Activated CD4-positive, alpha-beta T cell treated with anti-CD3 and anti-CD28 coated beads, Interleukin-2, amount 50 U/mL, for 4 hours (primary cell): ENCODE measurements at places on chromosomes 1 and 21.
A peak's percentile ranks its signal among the peaks of the same experiment; 100 is the strongest.

DNA sequence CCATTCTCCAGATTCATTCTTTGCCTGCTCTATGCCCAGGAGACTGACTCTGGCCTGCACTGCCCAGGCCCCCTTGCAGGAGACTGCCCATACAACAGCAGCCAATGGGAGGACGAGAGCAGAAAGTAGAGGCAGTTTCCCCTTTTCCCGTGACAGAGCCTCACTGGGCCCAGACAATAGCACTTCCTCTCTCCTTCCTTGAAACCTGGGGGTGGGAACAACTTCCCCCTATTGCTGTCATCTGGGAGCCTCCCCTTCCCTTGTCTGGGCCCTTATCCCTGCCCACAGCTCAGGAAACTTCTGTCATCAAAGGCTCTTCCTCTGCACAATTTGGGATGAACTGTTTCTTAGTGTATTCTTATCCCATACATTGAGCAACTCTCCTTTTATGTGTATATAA lies 60.8 kb upstream of the KCNJ15 start:
- no peak for DNase-seq

DNA sequence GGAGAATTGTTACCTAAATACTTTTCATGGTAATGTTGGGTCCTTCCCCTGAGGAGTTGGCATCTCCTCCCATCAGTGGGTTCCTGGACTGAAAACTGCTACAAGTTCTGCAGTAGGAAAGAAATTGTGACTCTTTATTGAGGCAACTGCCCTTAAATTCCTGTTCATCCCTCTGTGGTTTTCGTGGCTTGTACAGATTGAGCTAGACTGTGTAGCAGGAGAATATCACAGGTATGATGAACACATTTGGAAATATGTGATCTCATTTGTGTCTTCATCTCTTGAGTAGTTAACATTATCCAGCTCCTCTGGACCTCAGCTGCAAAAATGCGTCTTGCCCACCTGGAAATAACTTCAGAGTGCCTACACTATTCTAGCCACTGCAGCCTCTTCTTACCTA lies 390.6 kb downstream of the PTPRC start:
- no peak for DNase-seq

- no peak for DNase-seq
Observed at GRCh38 chr1:216820345-216820744, 97.1 kb upstream of the ESRRG start.

GRCh38 chr21:26082549-26082948 lies 88.0 kb downstream of the APP start:
- no peak for DNase-seq

DNA sequence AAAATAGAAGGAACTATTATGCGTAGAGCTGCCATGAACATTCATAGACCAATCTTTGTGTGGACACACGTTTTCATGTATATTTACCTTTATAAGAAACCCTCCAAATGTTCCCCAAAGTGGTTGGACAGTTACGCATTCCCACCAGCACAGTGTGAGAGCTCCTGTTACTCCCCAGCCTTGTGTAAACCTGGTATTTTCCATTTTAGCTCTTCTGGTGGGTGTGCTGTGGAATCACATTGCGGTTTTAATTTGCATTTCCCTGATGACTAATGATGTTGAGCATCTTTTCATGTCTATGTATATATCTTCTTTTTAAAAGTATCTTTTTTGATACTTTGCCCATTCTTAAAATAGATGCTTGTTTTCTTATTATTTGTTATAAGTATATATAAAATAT lies 3.2 kb upstream of the UBASH3A start:
- DNase-seq, result no peak

GRCh38 chr1:211326528-211327345 lies at the start of gene TRAF5:
TRAF5 (plus strand) TSS chr1:211326833; CDS start chr1:211353240, 26,407 bp downstream.
- DNase-seq, result peak; percentile 34

DNA sequence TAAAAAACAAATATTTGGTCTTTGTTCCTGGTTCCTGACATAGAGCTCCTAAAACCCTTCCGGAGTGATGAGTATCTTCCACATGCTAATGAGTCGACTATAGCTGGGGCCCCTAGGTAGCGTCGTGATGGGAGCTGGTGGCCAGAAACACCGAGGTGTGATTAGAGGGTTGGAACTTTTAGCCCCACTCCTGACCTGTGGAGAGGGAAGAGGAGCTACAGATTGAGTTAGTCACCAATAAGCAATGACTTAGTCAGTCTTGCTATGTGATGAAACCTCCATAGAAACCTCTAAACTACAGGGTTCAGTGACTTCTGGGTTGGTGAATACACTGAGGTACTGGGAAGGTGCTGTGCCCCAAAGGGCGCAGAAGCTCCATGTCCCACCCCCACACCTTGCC lies 30.1 kb upstream of the PLD5 start:
- DNase-seq, result no peak

- no peak for DNase-seq
Observed at GRCh38 chr21:37849506-37850102, 66.7 kb downstream of the KCNJ6 start.

- DNase-seq, result no peak
Observed at GRCh38 chr1:92848201-92848600, 16.4 kb downstream of the RPL5 start.

GRCh38 chr21:34526618-34527290 lies 14.7 kb upstream of the KCNE1 start:
- DNase-seq, result peak; percentile 43

- DNase-seq, result no peak
Observed at GRCh38 chr1:79695138-79695537, 688.6 kb upstream of the ADGRL4 start.

GRCh38 chr1:194658090-194658439 lies 1471.7 kb upstream of the B3GALT2 start:
- no peak for DNase-seq

DNA sequence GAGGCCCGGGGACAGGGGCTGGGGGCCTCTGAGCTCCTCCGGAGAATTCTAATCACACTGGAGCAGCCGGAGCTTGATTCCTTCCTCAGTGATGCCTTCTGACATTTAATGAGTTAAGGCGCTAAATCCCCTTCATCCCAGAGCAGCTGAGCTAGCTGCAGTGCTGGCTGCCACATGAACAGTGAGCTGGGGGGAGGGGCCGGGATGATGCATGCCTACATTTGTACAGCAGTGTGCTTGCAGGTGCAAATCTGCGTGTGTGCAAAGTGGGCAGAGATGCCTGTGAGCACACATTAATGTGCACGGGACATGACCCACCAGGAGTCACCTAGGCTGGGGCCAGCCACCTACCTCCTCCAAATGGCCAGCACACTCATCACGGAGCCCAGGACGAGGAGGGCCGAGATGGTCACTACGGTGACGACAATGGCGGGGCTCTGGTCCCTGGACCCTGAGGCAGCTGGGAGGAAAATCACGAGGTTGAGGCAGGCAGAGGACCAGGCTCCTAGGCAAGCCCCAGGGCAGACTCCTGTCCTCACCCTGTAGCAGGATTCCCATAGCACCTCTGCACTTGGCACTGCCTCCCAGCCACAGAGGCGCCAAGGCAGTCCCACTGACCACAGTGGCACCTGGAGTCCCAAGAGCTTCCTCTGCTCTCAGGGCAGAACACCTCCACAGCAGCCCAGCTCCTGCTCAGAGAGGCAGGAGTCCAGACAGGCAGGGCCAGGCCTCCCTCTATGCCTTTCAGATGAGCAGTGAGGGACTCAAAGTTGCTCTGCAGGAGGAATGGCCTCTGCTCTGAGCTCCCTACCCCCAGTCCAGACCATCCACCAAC lies 34.7 kb downstream of the CDCA8 start:
- no peak for DNase-seq

GRCh38 chr1:150249936-150250335 lies 7.6 kb upstream of the CA14 start:
- DNase-seq, result no peak

DNA sequence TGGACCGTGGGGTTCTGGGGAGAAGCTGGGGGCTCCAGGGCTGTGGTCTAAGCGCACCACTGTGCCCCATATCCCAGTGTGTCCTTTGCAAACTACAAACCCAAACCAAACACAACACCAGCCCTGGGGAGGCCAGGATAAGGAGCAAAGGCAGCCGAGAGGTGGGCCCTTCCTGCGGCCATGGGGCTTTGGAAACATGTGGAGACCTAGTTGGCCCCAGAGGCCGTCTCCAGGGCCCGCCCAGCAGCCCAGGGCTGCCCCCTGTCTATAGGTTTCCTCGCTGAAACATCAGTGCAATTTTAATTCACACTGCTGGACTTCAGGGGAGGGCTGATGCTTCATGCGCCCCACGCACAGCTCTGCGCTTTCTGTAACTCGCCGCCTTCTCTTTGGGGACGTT lies 61.3 kb downstream of the PRDM16 start:
- DNase-seq, result no peak

- DNase-seq, result no peak
Observed at GRCh38 chr1:29711582-29712283, 475.4 kb downstream of the PTPRU start.

DNA sequence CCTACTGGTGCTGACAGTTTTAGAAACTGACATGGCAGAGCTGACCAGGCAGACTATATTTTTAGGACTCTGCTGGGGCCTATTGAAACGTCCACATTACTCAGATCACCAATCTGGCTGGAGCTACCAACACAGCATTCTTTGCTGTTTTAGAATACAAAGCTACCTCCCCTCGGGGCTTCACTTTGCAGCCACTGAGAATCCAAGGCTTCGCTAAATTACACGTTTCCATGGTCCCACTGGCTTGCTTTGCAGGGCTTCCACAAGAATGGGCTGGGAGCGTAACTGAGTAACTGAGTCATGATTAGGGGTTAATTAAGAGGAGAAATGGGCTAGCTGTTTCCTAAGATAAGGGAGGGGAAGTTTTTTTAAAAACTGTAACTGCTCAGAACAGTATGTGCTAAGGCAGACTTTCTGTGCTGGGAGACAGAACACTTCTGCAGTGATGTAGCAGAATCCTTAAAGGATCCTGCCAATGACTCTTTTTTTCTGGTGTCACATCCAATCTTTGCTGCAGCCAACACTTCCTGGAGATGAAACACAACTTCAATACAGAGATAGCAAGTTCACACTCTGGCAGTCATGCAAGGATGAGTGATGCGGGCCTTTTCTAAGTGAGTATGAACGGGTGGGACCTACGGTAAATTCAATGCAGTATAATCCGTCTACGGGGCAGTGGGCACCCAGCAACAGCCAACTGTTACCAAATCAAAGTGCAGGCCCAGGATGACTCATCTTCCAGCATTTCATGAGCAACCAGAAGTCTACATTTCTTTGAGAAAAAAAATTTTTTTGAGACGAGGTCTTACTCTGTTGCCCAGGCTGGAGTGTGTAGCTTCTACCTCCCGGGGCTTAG lies 21.5 kb downstream of the NDUFS5 start:
- no peak for DNase-seq

- no peak for DNase-seq
Observed at GRCh38 chr1:111801071-111801850, 45.6 kb downstream of the DDX20 start.
